ENCODE measurements at places on chromosomes 11 and 22.

DNA sequence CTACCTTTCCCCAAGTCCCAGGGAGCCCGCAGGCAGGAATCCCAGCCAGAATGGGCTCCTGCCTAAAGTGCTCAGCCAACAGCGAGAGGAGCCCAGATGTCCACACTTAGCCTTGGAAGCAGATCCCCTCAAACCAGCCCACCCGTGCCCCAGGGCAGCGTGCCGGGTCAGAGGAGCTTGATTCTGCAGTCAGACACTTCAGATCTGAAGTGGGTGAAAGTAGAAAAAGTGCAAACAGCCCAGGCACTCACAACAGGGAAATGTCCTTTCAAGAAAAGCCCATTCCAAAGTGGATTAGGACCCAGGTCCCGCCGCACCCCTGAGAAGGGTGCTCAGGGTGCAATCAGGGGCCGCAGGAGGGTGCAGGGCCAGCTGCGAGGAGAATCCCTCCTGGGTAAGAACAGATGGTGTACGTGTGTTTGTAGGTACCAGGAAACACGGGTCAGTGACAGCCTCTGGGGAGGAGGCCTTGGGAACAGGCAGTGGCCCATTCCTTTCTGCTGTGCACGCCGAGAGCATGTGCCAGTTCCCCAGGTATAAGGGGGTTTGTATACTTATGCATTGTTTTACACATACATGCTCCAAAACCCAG, 17.7 kb downstream of the ELFN2 start:
- no peak overlapping the region for H3K4me3 ChIP-seq
- no peak for DNase-seq
- H3K27me3 ChIP-seq, result no peaks in the 10 kb centered on the region
- H3K36me3 ChIP-seq, result no peaks in the 10 kb centered on the region
- no peaks in the 10 kb centered on the region for H3K4me1 ChIP-seq

DNA sequence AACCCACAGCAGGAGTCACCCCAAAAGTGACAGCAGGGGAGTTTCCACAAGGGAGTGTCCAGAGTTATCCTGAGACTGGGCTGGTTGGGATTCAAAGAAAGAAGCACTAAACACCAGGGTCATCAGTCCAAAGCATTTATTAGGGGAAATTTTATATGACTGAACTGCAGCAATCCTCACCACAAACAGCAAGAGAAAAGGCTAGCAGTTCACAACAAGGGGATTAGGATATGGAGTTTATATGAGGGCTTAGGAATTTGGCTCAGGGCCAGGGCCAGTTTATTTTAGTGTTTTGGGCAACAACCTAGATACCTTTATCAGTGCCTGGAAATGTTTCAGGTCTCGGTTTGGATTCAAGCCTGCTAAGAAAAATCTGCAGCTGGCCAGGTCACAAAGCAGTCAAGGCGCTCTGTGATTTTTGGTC, 4.6 kb upstream of the TMEM126A start:
- no peak overlapping the region for H3K27ac ChIP-seq
- peaks cover 10% of the 10 kb centered on the region for H3K4me1 ChIP-seq
- DNase-seq, result no peak
- no peak overlapping the region for H3K4me3 ChIP-seq
- no peaks in the 10 kb centered on the region for H3K36me3 ChIP-seq

DNA sequence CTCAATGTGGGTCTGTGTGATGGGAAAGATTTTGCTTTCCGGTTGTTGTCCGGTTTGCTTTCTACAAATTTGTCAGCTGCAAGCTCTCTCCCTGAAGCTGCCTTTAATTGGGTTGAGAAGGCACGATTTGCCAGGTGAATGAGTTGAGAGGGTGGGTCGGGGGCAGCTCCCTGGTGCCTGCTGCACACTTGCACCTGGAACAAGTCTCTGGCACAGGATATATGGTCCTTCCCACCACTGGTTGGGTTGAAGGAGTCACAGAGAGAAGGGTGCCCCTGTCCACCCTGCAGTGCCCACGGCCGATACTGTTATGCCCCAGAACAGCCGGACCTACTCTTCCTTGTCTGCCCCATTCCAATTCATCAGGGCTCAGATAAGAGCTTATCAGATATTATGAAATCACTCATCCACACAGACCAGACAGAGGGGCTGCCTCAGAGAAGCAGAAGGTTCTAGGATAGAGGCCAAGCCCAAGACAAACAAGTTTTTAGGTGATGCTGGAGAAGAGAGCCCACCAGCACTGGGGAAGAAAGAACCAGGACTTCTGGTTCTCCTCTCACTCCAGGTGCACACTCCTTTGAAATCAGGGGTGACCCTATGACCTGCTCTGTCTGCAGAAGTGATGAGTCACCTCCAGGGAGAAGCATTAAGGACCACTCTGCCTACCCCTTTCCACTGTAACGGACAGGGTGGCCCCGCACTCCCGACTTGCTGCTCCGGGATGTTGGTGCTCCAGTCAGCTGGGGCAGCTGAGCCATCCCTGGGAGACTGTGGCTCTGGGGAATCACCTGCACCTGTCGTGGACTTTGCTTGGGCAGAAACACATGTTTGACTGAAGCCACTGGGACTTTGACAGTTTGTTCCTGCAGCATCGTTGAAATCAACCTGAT, 45.3 kb downstream of the RTL6 start:
- H3K36me3 ChIP-seq, result no peaks in the 10 kb centered on the region
- peaks cover 29% of the 10 kb centered on the region for H3K4me1 ChIP-seq
- H3K27ac ChIP-seq, result no peak overlapping the region
- H3K4me3 ChIP-seq, result no peak overlapping the region
- no peaks in the 10 kb centered on the region for H3K27me3 ChIP-seq
- no peak for DNase-seq

DNA sequence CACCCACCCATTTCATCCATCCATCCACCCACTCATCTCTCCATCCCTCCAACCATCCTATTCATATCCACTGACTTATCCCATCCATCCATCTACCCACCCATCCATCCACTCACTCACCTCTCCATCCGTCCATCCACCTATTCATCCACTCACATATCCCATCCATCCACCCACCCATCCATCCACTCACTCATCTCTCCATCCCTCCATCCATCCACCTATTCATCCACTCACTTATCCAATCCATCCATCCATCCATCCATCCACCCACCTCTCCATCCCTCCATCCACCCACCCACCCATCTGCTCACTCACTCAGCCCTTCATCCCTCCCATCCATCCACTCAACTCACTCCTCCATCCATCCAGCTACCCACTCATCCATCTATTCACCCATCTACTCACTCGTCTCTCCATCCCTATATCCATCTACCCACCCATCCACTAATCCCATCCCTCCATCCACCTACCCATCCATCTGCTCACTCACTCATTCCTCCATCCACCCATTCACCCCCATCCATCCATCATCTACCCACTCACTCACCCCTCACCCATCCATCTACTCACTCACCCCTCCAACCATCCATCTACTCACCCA, 36.2 kb downstream of the TRMU start:
- no peak overlapping the region for H3K27ac ChIP-seq
- DNase-seq, result no peak
- no peaks in the 10 kb centered on the region for H3K27me3 ChIP-seq
- no peaks in the 10 kb centered on the region for H3K36me3 ChIP-seq
- peaks cover 46% of the 10 kb centered on the region for H3K4me1 ChIP-seq

GRCh38 chr11:118049771-118050170, 27.1 kb upstream of the TMPRSS4 start:
- no peak overlapping the region for H3K27ac ChIP-seq
- no peaks in the 10 kb centered on the region for H3K36me3 ChIP-seq
- H3K4me1 ChIP-seq, result peaks cover 84% of the 10 kb centered on the region
- no peak for DNase-seq
- no peaks in the 10 kb centered on the region for H3K27me3 ChIP-seq
- H3K4me3 ChIP-seq, result no peak overlapping the region

Measured in CD8-positive, alpha-beta memory T cell (primary cell).